Panc1 (cell line): ENCODE measurements at places on chromosomes 3 and 15. TPM values are rescaled to one million over a fixed set of nuclear protein-coding genes. Genes with fewer than 3 reads are reported as not detected.

The CCR1 gene
- total RNA-seq: not detected

- no peak overlapping the region for H3K27ac ChIP-seq
- no peak overlapping the region for H3K4me3 ChIP-seq
- no peaks in the 10 kb centered on the region for H3K36me3 ChIP-seq
- H3K27me3 ChIP-seq: no peaks in the 10 kb centered on the region
- no peak for DNase-seq
- H3K4me1 ChIP-seq: no peaks in the 10 kb centered on the region
Observed at GRCh38 chr3:127193341-127193740, 410 bp downstream of the PRR23E start.

- no peaks in the 10 kb centered on the region; the same call in none of the 2 replicates for H3K36me3 ChIP-seq
- H3K27ac ChIP-seq: no peak overlapping the region
- DNase-seq: no peak
- no peak overlapping the region for H3K4me3 ChIP-seq
- no peaks in the 10 kb centered on the region for H3K4me1 ChIP-seq
Observed at GRCh38 chr3:47594792-47595191, 16.1 kb upstream of the CSPG5 start.

DNA sequence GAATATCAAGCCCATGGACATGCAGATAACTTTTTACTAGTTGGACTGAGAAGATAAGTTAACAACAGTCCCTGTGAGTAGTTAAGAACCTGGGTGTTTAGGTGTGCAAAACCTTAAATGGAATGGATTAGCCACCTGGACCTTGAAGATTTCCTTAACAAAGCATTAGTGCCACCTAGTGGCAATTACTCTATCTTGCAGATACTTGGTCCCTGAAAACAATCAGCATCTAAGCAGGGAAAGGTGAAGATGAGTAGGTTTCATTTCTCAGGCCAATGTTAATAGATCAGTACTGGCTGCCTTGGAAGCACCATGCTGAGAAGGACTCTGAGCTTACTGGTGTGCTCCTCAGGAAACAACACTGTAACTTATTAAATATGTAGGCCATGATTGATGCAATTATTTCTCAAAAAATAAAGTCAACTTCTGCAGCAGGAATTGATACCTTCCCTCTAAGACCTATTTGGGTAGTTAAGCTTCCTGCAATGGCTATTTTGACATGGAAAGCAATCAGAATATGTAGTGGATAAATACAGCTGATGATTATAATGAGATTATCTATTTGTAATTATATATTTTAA, 329.4 kb downstream of the TBC1D5 start:
- no peak overlapping the region for H3K4me3 ChIP-seq
- H3K27ac ChIP-seq: no peak overlapping the region
- H3K27me3 ChIP-seq: no peaks in the 10 kb centered on the region
- H3K4me1 ChIP-seq: no peaks in the 10 kb centered on the region
- DNase-seq: peak; percentile 17

The TAGLN3 gene
- total RNA-seq: not detected

The CPEB1 gene
- total RNA-seq: 19.5 TPM
